KG1 (cell line): ENCODE measurements at places on chromosomes 7 and 10.

DNA sequence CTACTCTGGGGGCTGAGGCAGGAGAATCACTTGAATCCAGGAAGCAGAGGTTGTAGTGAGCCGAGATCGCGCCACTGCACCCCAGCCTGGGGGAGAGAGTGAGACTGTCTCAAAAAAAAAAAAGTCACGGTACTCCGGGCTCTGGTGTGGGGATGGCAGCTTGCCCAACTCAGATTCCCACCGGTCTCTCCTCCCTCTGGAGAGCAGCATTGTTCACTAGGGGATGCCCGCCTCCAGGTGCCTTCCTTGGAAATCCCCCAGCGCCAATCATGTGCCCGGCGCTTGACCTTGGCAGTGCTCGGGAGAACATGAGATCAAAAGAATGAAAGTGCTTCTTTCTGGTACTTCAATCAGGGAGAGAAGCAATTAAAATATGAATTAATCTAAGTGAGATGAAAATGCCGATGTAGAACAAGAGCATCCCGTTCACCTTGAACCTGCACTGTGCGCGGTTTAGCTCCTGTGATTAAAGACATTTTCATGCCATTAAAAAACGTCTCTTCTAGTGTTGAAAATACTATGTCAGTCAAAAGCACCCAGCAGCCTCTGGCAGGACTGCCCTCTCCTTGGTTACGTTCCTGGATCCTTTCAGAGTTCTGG lies 1127.3 kb upstream of the AUTS2 start:
- DNase-seq: no peak

DNA sequence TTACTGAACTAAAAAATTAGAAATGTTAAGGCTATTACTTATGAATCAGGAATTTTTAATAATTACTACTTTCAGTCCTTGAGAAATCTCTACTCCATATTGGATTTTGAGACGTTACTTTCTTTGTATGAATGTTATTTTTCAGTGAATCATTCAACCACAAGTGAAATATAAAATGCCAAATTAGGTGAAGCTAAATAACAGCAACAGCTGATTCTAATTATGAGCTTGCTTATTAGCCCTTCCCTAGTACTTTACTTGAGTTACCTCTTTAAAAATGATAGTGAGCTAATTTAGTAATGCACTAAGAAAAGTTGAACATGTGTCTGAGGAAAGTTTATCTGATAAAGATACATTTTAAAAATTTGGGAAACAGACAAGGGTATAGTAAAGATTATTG lies 51.4 kb downstream of the PCGF5 start:
- no peak for DNase-seq

- no peak for DNase-seq
These were observed 67.4 kb downstream of the PDGFA start for GRCh38 chr7:452226-452751.

GRCh38 chr7:46357851-46358250 lies 436.8 kb upstream of the IGFBP3 start:
- no peak for DNase-seq

GRCh38 chr10:84293574-84294016 lies 34.8 kb upstream of the CCSER2 start:
- no peak for DNase-seq

DNA sequence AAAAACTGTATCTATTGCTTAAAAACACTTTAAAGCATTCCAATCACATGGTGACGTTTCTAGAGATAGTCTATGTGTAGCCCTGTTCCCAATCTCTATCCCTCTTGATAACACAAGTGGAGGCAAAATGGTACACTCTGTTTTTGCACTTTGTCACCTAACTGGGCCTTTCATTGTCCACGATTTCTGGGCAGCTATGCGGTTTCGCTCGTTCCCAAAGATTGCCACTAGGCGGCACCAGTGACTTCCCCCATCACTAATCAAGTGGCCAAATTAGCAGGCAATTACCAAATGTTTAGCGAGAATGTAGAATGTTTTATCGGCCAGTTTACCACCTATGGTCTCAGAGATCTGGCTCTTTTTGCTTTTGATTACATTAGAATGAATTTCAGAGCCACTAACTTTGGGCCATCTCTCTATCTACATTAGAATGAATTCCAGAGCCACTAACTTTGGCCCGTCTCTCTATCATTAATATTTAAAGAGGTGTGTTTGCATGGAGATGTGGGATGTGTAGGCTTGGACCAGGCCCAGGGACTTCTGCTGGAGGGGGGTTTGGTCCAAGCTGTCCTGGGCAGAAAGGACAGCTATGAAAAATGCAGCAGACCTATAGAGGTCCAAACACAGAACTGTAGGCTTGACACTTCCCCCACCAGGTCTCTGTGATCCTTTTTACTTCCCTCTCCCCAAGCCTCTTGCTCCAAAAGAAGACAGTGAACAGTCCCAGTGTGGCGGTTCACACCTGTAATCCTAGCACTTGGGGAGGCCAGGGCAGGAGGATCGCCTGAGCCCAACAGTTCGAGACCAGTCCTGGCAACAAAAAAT lies 90.1 kb downstream of the EPC1 start:
- DNase-seq: peak; percentile 48

- DNase-seq: no peak
These were observed 101.8 kb upstream of the GDF10 start for GRCh38 chr10:47198221-47198620.

DNA sequence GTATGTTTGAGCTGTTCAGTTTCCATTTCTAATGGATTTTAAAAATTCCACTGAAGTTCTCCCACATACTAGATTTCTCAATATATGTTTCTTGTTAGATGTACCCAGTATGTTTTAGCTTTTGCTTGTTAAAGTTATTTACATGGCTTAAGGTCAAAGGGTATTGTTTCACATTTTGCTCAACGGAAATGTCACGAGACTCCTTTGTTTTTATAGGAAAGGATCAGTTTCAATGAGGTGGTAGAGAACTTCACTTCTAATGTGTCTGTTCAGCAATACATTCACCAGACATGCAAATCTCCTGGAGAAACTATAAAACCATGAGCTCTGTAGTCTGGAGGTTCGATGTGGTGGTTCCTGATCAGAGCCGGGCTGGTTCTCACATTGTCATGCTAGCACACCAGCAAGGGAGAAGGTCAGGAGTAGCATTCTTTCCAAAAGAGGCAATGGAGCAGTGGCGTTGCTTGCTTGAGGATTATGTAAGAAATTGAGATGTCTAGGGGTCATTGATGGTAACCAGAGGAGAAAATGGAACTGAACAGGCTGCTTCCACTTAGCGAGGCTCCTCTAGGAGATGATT lies 114.0 kb downstream of the RAB18 start:
- DNase-seq: no peak

DNA sequence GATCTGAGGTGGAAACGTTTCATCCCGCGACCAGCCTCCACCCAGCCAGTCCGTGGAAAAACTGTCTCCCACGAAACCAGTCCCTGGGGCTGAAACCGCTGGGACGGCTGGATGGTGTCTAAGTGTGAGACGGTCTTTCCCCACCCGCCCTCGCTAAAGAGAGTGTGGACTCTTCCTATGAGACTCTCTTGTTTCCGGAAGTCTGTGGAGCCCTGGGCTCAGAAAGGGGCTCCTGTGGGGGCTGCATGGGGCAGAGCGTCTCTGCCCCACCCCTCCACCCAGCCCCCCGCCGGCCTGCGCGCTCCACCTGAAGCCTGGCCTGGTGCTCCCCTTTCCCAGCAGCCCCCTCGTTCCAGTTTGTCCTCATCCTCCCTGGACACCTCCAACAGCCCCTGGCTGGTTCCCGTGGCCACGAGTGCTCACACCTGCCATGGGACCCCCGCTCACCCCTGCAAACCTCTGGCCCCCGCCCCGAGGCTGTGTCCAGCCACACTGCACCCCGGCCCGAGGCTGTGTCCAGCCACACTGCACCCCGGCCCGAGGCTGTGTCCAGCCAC lies 28.7 kb downstream of the CFAP46 start:
- no peak for DNase-seq

DNA sequence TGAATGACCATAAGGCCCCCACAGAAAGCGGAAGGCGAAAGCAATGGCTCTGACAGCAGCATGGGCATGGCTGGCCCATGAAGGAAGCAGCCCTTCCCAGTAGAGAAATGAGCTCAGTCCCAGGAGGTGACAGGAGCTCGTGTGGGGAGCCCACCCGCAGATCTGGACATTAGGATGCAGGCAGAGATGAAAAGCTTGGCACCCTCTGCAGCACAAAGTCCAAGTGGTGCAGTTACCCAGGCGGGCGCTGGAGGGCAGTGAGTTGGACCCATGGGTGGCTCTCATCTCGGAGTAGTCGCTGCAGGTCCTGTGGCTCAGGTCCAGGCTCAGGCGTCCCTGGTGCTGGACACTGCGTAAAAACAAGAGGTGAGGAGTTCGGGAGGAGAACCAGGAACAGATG lies 109.0 kb downstream of the DLG5 start:
- DNase-seq: no peak

GRCh38 chr7:134954197-134955082 lies 31.9 kb upstream of the AGBL3 start:
- no peak for DNase-seq

DNA sequence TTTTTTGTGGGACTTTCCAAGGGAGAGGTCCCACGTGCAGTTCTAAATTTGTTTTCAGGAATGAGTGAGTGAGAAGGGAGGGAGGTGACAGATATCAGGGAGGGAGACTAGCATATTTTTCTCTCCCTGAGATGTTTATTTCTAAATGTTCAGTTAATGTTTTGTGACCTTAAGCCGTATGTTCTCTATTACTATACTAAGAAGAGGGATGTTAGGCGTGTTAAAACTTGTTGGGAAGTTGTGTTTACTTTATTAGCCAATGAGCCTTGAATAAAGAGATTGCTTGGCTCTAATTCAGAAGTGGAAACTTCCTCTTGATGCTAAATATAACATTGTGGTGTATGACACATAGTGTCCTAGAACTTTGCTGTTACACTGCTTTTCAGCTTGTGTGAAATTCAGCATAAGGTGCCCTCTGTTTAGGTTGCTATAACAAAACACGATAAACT lies 37.3 kb downstream of the DNAH11 start:
- DNase-seq: no peak

DNA sequence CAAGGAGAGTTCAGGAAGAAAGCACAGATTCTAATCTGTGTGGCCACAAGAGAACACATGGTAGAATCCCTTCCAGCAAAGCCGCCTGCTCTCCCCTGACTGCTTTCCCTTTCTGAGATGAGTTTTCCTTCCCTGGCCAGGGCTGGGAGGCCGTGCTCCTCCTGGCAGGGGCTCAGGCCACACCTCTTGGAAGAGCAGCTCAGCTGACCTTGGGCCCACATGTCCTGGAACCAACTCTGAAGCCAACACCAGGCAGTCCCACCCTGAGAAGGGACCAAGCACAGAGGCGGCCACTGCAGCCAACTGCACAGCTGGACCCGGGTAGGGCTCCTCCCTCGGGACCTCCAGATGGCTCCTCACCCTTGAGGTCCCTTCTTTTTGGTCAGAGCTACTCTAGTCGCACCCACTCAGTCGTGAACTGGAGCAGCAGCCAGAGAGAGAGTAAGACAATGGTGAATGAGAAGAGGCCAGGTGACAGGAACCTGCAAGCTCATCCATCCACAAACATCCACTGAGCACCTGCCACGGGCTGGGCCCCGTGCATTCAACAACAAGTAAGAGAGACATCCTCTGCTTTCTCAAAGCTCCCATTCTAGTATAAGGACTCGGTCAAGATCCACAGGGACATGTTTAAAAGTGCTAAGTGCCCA lies 40.3 kb downstream of the FAM53B start:
- no peak for DNase-seq

GRCh38 chr10:79941146-79941545 lies 7.8 kb downstream of the SFTPD start:
- DNase-seq: no peak

DNA sequence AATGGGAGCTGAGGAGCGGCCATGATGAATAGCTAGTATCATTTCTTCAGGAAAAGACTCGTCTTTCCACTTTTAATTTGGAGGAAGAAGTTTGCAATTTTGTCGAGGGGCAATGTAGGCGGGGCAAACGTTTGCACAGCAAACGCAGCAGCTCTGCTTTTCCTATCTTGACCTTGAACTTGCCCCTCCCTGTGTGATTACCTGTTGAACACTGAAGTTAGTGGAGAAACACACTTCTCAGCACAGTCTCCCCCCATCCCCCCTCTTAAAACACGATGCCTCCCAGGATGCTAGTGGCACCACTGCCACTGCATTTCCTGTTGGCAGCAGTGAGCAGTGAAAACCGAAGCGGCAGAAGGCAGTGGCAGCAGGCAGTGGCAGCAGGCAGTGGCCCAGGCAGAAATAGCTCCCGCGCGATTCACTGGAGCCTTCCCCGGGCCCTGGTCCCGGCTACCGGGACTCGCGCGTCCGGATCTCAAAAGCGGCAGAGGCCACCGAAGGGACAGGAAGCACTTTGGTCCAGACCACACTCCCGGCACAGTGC lies at the start of gene EPDR1:
Gene EPDR1, plus strand, starts transcription at position 336 of the 544 bp plus-strand sequence. CDS start 300 bp downstream, outside the sequence.
- peak; percentile 51 for DNase-seq

GRCh38 chr7:157291404-157292080 lies 45.3 kb upstream of the DNAJB6 start:
- no peak for DNase-seq

DNA sequence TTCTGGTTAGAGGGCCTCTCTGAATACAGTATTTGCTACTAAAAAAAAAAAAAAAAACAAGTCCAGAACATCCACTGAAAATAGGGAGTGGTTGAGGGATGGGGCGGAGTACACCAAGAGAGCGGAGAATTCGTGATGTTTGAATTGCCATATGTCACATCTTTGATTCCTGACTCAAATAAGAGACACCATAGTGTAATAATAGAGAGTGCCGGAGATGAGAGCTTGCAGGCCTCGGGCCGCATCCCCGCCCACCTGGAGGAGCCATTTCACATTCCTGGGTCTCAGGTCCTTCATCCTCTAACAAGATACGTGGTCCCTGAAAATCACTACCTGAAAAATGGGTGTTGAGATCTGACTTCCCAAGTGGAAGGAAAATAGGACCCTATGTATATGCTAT lies 46.8 kb downstream of the KIAA1549 start:
- DNase-seq: no peak

DNA sequence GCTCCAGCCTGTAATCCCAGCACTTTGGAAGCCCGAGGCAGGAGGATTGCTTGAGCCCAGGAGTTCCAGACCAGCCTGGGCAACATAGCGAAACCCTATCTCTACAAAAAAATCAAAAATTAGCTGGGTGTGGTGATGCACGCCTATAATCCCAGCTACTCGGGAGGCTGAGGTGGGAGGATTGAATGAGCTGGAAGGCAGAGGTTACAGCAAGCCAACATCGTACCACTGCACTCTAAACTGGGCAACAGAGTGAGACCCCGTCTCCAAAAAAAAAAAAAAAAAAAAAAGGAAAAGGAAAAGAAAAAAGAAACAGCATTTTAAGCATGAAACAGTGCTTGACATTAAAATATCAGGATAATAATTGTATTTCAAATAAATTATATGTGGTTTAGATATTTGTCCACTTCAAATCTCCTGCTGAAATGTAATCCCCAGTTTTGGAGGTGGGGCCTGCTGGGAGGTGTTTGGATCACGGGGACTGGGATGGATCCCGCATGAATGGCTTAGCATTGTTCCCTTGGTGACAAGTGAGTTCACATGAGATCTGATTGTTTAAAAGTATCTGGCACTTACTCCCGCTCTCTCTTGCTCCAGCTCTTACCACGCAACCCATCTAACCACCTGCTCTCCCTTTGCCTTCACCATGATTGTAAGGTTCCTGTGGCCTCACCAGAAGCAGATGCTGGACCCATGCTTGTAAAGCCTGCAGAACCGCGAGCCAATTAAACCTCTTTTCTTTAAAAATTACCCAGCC lies 103.4 kb downstream of the SRPK2 start:
- DNase-seq: no peak

- no peak for DNase-seq
These were observed 188.0 kb downstream of the PPP1R9A start for GRCh38 chr7:95095259-95095965.

GRCh38 chr10:89236226-89236797 lies 15.3 kb downstream of the LIPA start:
- DNase-seq: no peak
